LNCaP clone FGC (cell line): ENCODE measurements at places on chromosomes 2 and 18.
A peak's percentile ranks its signal among the peaks of the same experiment; 100 is the strongest.

DNA sequence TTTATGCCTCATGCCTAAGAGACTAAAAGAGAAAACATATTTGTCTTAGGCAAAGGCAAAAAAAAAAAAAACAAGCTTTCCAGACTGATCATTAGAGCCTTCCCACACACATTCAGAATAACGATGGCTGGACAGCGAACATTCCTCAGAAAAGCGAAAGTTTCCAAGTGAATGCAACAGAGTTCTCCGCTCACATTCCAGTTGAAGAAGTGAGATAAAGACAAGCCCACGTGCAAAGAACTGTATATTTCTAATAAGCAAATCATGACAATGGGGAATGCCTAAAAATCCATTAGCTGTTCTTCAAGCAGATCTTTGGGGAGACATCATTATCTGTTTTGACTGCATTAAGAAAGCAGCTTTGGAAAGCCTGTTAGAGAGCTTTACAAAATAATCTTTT is 347.9 kb downstream of the METTL4 start:
- DNase-seq: no peak

GRCh38 chr2:211248841-211249240 is 692.4 kb downstream of the CPS1 start:
- DNase-seq: peak; percentile 88

- no peak for DNase-seq
Observed at GRCh38 chr2:22616031-22616430, 768.9 kb upstream of the KLHL29 start.

GRCh38 chr2:235534678-235535422 is 41.0 kb downstream of the AGAP1 start:
- DNase-seq: no peak

GRCh38 chr2:196068271-196069209 is at the start of gene DNAH7:
Gene DNAH7 (minus strand): TSS chr2:196068837. CDS start chr2:196068711, 126 bp downstream.
- no peak for DNase-seq

- no peak for DNase-seq
Observed at GRCh38 chr2:38485734-38486133, 108.7 kb upstream of the ATL2 start.

- no peak for DNase-seq
Observed at GRCh38 chr2:36770542-36771287, 74.2 kb downstream of the VIT start.

DNA sequence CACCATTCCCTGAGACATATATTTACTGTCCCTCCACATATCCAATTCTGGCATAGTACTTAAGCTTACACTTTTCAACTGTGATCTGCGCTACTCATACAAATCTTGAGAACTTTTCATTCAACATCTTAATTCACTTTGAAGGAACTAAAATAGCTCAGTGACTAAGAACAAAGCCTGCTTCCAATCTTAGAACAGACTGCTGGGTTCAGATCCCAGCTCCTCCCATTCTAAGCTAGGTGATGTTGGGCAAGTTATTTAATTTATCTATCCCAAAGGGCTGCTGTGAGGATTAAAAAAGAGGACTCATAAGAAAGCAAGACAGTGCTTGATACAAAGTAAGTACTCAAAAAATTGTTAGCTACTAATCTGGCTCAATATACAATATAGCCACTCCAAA is 57.9 kb downstream of the UGP2 start:
- DNase-seq: no peak

GRCh38 chr2:11175293-11175795 is 20.1 kb downstream of the SLC66A3 start:
- no peak for DNase-seq

- DNase-seq: no peak
Observed at GRCh38 chr18:59881728-59882656, 17.8 kb upstream of the PMAIP1 start.

- DNase-seq: no peak
Observed at GRCh38 chr2:211049321-211050018, 493.1 kb downstream of the CPS1 start.

DNA sequence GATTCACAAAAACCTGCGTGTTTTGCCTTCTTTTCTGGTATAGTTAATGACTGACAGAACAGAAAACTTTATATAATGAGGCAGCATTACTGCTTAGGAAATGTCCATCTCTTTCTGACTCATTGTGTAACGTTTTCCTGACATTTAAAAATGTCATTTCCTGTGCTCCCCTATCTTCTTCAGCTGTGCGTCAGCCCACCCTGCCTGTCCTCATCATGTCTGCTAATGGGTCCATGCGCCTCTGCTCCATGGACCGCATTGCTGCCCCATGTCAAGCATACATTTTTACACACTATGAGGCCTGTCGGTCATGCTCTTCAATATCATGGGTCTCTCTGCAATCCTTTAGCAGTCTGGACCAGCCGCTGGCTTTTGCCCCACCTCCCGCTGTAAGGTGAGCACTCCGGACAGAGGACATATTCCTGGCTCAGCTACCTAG is 234.3 kb downstream of the CDCA7 start:
- DNase-seq: no peak

GRCh38 chr2:22944143-22944542 is 440.8 kb upstream of the KLHL29 start:
- no peak for DNase-seq

- DNase-seq: no peak
Observed at GRCh38 chr18:48230467-48231113, 178.6 kb downstream of the ZBTB7C start.

- DNase-seq: no peak
Observed at GRCh38 chr18:37537868-37538525, 27.6 kb downstream of the CELF4 start.

GRCh38 chr2:240885566-240885965 is 10.4 kb downstream of the MAB21L4 start:
- no peak for DNase-seq

DNA sequence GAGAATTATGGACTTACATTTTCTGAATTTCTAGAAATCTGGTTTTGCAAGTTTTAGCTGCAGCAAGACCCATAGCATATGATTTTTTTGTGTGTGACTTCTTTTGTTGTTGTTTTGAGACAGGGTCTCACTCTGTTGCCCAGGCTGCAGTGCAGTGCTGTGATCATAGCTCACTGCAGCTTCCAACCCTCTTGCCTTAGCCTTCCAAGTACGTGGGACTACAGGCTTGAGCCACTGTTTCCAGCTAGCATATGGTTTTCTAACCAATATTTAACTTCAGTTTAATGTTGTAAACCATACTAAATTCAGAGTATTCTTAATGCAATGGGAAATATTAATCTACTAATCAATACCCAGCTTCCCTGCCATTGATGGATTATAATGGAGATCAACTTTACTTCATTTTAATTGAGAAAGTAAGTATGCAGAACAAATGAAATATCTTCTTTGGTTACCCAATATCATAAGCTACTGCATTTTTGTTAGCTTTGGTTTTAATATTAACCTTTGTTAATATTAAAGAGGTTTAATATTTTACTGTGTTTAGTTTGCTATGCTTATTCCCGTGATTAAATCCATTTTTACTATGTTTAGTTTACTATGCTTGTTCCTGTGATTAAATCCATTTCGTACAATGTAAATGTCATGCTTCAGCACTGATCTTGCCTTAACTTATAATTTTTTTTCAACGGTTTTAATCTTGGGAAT is 273.4 kb upstream of the TMEFF2 start:
- peak; percentile 52 for DNase-seq
